NCI-H460 (cell line): ENCODE measurements at places on chromosomes 11 and 22. TPM values are rescaled to one million over a fixed set of nuclear protein-coding genes. Genes with fewer than 3 reads are reported as not detected.

The P2RY2 gene
- total RNA-seq = not detected in 2 replicates

GRCh38 chr11:33248416-33248971 is 8.7 kb upstream of the HIPK3 start:
- no peak for DNase-seq

- DNase-seq = no peak
Measured at GRCh38 chr11:117259417-117259816, 26.9 kb downstream of the RNF214 start.

The SREBF2 gene
- total RNA-seq = 29.5 and 29.9 TPM in 2 replicates

GRCh38 chr11:10392095-10393079 is 62.7 kb upstream of the AMPD3 start:
- DNase-seq = no peak

The SLC22A9 gene
- total RNA-seq = not detected in 2 replicates

GRCh38 chr11:44946263-44946662 is 4.4 kb downstream of the TP53I11 start:
- no peak for DNase-seq

- no peak for DNase-seq
Measured at GRCh38 chr11:133714471-133715375, 130.6 kb downstream of the SPATA19 start.

The POLD4 gene
- total RNA-seq = 62.8 and 75.5 TPM in 2 replicates

DNA sequence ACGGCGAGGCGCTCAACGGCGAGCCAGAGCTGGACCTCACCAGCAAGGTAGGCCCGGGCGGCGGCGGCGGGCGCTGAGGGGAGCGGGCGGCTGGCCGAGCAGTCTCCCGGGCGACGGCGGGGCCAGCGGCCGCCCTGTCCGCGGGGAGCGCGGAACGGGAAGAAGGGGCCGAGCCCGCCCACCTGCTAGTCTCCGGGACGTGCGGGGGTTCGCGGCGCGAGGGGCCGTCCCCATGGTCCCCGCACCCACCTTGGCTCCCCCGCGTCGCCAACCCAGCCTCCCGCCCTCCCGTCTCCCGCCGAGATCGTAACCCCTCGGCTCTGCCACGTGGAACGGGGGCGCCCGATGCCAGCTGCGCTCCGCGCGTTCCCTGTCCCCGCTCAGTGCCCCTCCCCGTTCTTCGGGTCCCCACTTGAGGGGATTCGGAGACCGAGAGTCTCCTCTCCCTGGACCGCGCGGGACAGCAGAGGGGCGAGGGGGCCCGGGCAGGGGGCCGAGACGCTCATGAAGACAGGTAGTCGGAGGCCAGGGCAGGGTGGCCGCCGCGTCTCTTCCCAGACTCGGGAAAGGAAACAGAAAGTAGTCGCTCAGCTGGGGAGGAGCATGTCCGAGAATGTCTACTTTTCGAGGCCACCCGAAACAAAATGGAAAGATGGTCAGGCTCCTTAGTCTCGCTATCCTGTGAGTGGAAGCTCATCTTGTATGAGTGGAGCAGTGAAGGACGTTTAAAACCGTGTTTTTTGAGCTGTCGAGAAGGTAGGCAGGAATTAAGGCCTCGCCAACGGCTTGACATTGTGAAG is 557 bp downstream of the GTPBP1 start:
- DNase-seq = no peak
